ENCODE measurements at places on chromosomes 1 and 21.

DNA sequence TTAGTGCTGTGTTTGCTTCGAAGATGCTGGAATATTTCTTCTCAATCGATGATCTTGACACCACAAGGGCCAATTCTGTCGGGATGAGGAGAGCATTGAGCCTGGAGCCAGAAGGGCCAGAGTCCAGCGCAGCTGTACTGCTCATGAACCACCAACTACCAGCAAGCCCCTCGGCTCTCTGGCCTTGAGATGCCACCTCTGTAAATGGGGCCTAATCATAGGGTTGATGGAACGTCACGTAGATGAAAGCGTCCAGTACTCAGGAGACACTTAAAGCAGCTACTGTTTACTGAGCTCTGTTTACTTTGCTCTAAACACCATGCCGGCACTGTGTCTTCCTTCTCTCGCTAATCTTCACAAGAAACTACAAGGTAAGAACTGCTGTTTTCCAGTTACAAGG lies 26.3 kb downstream of the CCDC185 start:
- no peak for DNase-seq

DNA sequence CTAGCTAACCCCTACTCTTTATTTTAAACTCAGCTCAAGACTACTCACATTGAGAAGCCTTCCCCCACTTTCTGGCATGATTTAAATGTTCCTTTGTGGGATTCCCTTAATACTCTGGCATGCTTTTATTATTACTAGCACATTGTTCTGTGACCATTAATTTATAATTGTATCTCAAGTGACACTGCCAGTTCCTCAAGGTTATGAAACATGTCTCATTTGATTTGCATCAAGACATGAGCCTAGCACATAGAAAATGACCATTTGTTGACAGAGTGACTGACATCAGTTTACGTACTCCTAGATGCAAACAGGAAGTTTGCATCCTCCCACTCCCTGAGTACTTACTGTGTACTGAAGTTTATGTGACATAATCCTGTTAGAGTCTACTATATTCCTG lies 15.2 kb downstream of the RGS4 start:
- no peak for DNase-seq

DNA sequence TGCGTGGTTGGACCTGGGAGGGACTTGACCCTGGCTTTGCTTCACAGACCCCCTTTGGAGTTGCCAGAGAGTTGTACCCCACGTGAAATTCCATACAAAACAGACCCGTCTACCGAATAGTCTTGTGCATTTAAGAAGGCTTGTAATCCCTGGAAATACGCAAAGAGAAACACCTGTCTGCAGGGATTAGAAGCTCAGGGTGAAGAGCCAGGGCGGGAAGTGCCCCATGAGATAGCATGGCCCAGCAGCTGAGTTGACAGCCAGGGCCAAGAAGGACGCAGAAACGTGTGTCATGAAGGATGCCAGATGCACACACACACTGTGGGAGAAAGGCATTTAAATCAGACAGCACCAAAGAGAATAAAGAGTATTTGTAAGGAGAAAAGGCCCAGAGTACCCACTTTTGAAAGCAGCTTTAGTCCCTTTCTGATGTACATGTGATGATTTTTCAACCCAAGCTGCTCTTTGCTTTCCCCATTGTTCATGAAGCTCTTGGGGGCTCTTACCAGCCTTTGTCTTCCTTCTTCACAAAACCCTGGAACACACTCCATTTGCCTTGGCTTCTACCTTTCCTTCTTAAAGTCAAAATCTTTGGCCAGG lies 46.6 kb downstream of the PCP4 start:
- DNase-seq, result no peak

GRCh38 chr1:104238991-104239390 lies 489.3 kb downstream of the AMY1C start:
- no peak for DNase-seq

Data from adrenal gland (tissue), 19 donors.